Activated T-cell treated with anti-CD3 and anti-CD28 coated beads, Interleukin-2, amount 50 U/mL, for 24 hours (primary cell): ENCODE measurements at places on chromosomes 11 and 22.

- DNase-seq = no peak
Measured at GRCh38 chr22:40199852-40200251, 22.1 kb downstream of the TNRC6B start.

DNA sequence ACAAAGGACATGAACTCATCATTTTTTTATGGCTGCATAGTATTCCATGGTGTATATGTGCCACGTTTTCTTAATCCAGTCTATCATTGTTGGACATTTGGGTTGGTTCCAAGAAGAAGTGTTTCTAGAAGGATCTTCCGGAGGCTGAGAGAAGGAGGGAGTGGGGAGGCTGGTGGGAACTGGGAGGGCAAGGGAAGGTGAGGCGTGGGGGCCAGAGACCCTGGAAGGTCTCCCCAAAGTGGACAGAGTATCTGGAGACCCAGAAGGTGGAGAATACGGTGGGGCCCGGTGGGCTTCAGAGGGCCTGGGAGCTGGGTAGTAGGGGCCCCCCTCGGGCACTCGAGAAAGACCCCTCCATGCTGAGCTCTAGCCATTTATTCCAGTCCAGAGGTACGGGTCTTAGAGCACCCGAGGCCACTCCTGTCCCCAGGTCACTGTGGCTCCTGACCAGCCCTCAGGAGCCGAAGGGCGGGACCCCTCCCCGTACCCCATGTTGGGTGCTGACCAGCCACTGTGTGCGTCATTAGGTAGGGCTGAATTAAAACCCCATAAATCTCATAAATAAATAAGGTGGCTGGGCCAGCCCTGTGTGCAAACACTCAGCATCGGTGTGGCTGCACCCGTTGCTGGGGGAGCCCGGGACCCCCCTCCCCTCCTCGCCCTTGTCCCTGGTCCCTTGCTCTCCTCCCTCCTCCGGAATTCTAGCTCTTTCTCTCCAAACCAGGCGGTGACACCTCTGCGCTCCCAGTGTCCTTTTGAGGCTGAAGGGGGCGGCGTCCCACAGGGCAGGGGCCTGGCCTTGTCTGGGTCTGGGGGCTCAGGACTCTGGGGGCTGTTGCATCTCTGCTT is 38.8 kb upstream of the MUC5AC start:
- DNase-seq = no peak

DNA sequence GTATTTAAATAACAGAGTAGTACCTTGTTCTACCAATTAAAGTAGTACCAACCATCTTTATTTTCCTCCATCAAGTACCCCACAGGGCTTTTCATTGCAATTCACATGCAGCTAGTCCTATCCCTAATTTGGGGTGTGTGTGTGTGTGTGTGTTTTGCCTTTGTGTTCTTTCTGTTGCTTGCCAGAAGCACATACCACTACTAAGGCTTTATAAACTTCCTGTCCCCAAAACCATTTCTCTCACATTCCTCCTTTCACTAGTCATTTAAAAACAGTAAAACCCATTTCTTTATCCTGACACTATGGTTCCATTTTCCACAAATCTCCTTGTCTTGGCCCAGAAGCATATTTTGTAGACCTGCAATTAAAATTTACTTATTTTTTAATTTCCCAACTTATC is 54.6 kb downstream of the SLC36A4 start:
- no peak for DNase-seq

- no peak for DNase-seq
Measured at GRCh38 chr11:82059505-82059904, 674.2 kb downstream of the FAM181B start.

DNA sequence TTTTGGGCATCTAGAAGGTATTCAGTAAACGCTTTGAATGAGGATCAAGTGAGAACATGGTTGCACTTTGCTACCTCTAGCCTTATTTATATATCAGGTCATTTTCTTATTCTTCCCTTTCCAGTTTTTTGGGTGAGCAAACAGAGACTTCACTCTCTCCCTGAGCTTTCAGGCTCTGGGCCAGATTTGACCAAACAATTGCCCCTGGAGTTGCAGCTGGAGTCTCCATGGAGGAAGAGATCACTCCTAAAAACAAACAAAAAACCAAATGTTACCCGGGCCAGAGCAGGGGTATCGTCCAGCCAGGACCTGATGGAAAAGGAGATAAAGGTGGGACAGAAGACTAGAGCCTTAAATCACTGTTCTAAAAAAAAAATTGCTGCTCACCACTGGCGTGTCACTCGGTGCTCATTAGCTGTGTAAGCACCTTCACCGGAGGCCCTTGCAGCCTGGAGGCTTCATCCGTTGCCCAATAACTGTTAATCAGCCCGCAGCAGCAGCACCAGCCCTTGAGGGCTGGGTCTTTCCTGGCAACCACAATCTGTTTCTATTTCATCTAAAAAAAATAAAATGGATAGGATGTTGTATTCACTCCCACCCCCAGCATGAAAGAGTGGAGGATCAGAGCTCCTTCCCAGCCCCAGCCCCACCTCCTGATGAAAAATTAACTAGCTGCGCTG is 125.0 kb downstream of the PKNOX2 start:
- DNase-seq = no peak

DNA sequence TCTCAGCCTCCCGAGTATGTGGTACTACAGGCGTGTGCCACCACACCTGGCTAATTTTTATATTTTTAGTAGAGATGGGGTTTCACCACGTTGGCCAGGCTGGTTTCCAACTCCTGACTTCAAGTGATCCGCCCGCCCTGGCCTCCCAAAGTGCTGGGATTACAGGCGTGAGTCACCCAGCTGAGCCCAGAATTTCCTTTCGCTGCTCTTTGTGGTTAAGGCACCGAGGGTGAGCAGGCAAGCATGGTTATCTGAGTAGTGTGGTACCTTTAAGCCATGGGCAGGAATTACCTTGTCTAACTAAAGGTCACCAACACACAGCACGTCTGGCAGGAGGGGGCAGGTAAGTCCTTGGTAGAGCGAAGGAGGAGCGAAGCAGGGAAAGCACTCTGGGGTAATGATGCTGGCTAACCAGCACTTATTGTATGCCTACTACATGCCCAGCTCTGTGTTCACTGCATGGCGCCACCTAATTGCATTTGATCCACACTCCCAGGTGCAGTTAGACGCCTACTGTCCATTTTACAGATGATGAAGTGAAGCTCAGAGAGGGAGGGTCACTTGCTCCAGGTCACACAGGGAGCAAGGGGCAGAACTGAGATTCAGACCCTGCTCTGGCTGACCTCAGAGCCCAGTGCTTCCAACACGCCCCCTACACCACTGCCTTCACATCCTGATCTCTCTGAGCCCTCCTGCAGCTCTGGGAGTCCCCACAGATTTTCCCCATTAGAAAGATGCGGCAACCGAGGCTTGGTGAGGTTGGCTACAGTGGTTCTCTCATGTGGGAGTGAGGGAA is 45.7 kb downstream of the TRIOBP start:
- DNase-seq = no peak
